T-cell (primary cell): ENCODE measurements at places on chromosomes 1 and 21.

GRCh38 chr1:17200756-17201155 is 4.2 kb upstream of the PADI1 start:
- DNase-seq: no peak
- H3K4me3 ChIP-seq: no peak overlapping the region
- H3K27me3 ChIP-seq: no peaks in the 10 kb centered on the region
- H3K4me1 ChIP-seq: peaks cover 17% of the 10 kb centered on the region
- no peaks in the 10 kb centered on the region for H3K36me3 ChIP-seq
- no peak overlapping the region for H3K27ac ChIP-seq

DNA sequence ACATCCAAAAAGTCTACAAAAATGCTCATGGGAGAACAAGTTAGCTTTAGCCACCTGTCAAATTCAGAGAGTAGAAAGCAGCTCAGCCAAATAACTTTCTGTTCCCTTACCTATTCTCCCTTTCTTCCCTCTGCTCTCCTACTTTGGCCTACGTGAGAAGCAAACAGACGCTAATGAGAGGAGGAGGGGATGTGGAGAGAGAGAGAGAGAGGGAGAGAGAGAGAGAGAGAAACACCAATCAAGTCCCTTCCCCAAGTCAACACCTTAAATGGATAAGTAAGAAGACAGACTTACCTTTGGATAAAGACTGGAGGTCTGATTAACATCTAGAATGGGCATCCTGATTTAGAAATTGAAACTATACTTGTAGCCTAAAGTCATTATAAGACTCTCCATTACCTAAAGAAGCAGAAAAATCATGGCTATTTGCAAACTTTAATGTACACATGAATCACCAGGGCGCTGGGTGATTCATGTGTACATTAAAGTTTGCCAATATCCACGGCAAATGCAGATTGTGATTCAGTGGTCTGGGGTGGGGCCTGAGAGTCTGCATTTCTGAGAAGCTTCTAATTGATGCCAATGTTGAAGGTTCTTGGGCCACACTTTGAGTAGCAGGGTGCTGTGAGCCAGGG is 13.1 kb upstream of the DUSP12 start:
- no peak overlapping the region for H3K27ac ChIP-seq
- no peaks in the 10 kb centered on the region for H3K36me3 ChIP-seq
- H3K4me1 ChIP-seq: peaks cover 26% of the 10 kb centered on the region
- H3K4me3 ChIP-seq: no peak overlapping the region
- H3K27me3 ChIP-seq: no peaks in the 10 kb centered on the region

DNA sequence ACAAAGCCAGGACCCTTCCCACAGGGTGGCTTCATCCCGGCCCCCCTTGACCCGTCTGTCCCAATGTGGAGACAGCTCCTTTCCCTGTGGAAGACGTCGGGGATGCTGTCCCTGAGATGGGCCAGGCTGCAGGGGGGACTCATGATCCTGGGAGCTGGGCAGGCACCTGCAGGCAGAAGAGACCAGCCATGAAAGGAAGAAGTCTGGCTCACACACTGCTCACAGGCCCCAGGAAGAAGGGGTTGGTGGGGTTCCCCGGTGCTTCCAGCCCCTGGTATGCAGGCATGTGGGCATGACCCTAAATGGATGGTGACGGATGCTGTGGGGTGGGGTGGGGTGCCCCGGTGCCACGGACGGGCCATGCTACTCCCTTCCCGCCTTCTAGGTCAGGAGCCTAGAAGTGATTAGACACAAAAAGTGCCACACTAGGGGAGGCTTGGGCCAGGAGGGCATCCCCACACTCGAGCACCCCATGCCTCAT is 8.3 kb downstream of the ACTRT2 start:
- H3K27me3 ChIP-seq: peaks cover 52% of the 10 kb centered on the region
- peaks cover 16% of the 10 kb centered on the region for H3K4me1 ChIP-seq
- H3K36me3 ChIP-seq: no peaks in the 10 kb centered on the region
- no peak for DNase-seq
- H3K27ac ChIP-seq: no peak overlapping the region
- no peak overlapping the region for H3K4me3 ChIP-seq

GRCh38 chr21:41508415-41509144 is 622 bp upstream of the TMPRSS2 start:
- H3K4me1 ChIP-seq: peaks cover 3% of the 10 kb centered on the region
- H3K4me3 ChIP-seq: no peak overlapping the region
- no peak overlapping the region for H3K27ac ChIP-seq
- H3K27me3 ChIP-seq: peaks cover 59% of the 10 kb centered on the region
- no peaks in the 10 kb centered on the region for H3K36me3 ChIP-seq

GRCh38 chr21:46307625-46308024 is 16.0 kb downstream of the C21orf58 start:
- DNase-seq: no peak
- no peak overlapping the region for H3K4me3 ChIP-seq
- H3K27ac ChIP-seq: no peak overlapping the region
- no peaks in the 10 kb centered on the region for H3K36me3 ChIP-seq
- no peaks in the 10 kb centered on the region for H3K4me1 ChIP-seq

- H3K36me3 ChIP-seq: no peaks in the 10 kb centered on the region
- H3K27me3 ChIP-seq: no peaks in the 10 kb centered on the region
- H3K4me1 ChIP-seq: no peaks in the 10 kb centered on the region
- H3K4me3 ChIP-seq: no peak overlapping the region
- DNase-seq: no peak
Observed at GRCh38 chr1:237858992-237859391, 31.7 kb downstream of the ZP4 start.

DNA sequence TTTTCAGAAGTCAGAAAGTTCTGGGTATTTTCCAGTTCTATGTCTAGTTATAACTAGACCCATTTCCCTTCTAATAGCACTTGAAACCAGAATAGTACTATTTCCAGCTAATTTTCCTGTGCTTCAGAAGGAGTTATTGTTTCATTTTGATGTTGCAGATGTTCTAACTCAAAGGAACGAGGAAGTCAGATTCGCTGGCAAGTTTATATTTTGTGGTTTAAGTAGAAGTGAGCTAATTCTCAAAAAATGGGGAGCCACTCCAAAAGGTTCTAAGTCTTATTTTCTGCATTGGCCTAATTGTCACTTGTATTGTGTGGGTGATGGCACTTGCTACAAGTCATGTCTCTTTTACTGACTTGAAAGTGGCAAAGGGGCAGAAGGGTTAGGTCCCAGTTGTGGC is 18.1 kb downstream of the CCDC185 start:
- no peaks in the 10 kb centered on the region for H3K4me1 ChIP-seq
- no peaks in the 10 kb centered on the region for H3K36me3 ChIP-seq
- no peaks in the 10 kb centered on the region for H3K27me3 ChIP-seq
- H3K4me3 ChIP-seq: no peak overlapping the region
- no peak for DNase-seq
- no peak overlapping the region for H3K27ac ChIP-seq

- H3K4me3 ChIP-seq: no peak overlapping the region
- no peak overlapping the region for H3K27ac ChIP-seq
- no peaks in the 10 kb centered on the region for H3K36me3 ChIP-seq
- no peaks in the 10 kb centered on the region for H3K4me1 ChIP-seq
Observed at GRCh38 chr1:47661040-47661439, 223.2 kb downstream of the FOXD2 start.

- no peaks in the 10 kb centered on the region for H3K36me3 ChIP-seq
- H3K27me3 ChIP-seq: no peaks in the 10 kb centered on the region
- no peak for DNase-seq
- peaks cover 32% of the 10 kb centered on the region for H3K4me1 ChIP-seq
Observed at GRCh38 chr1:116990612-116991151, 10.9 kb upstream of the CD101 start.

DNA sequence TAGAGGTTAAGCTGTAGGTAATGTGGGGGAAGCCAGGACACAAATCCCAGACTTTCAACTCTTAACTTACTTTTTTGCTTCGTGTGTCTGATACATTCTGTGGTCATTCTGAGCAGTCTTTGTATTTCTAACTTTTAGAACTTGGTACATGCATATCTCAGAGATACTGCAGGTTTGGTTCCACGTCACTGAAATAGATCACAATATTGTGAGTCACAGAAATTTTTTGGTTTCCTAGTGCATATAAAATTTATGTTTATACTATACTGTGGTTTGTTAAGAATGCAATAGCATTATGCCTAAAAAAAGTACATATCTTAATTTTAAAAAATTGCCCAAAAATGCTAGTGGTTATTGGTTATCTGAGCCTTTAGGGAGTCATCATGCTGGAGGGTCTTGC is 3.2 kb downstream of the URB2 start:
- H3K4me3 ChIP-seq: no peak overlapping the region
- H3K4me1 ChIP-seq: peaks cover 16% of the 10 kb centered on the region
- no peak overlapping the region for H3K27ac ChIP-seq
- no peaks in the 10 kb centered on the region for H3K36me3 ChIP-seq

- H3K27ac ChIP-seq: no peak overlapping the region
- H3K4me3 ChIP-seq: no peak overlapping the region
- no peaks in the 10 kb centered on the region for H3K36me3 ChIP-seq
- no peaks in the 10 kb centered on the region for H3K27me3 ChIP-seq
- no peaks in the 10 kb centered on the region for H3K4me1 ChIP-seq
- no peak for DNase-seq
Observed at GRCh38 chr21:15686506-15686905, 43.3 kb upstream of the USP25 start.

GRCh38 chr1:61491497-61491896 is 233.4 kb downstream of the TM2D1 start:
- DNase-seq: no peak
- no peaks in the 10 kb centered on the region for H3K36me3 ChIP-seq
- no peak overlapping the region for H3K4me3 ChIP-seq
- H3K27me3 ChIP-seq: no peaks in the 10 kb centered on the region
- H3K4me1 ChIP-seq: no peaks in the 10 kb centered on the region

DNA sequence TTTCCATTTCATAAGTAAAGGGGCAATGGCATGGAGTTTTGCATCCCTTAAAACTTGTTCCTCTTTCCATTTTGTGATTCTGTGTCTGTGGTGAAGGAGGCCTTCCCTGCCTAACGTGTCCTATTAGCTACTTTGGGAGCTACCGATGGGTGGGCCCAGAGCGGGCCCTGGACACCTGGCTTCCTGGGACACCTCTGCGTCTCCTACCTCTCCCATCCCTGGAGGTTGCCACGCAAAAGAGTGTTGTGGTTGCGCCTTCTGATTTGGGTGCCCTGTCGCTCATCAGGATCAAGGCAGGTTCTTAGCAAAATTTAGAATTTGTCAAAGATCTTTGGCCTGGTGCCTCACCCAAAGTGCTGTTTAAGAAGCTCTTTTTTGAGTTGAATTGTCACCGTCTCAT is 116.4 kb upstream of the CACNA1E start:
- H3K4me1 ChIP-seq: no peaks in the 10 kb centered on the region
- H3K4me3 ChIP-seq: no peak overlapping the region
- DNase-seq: no peak
- no peak overlapping the region for H3K27ac ChIP-seq
- H3K27me3 ChIP-seq: no peaks in the 10 kb centered on the region

GRCh38 chr21:29182691-29183092 is 52.2 kb downstream of the MAP3K7CL start:
- H3K4me3 ChIP-seq: no peak overlapping the region
- H3K27me3 ChIP-seq: no peaks in the 10 kb centered on the region
- no peak for DNase-seq
- no peaks in the 10 kb centered on the region for H3K36me3 ChIP-seq
- H3K4me1 ChIP-seq: no peaks in the 10 kb centered on the region

DNA sequence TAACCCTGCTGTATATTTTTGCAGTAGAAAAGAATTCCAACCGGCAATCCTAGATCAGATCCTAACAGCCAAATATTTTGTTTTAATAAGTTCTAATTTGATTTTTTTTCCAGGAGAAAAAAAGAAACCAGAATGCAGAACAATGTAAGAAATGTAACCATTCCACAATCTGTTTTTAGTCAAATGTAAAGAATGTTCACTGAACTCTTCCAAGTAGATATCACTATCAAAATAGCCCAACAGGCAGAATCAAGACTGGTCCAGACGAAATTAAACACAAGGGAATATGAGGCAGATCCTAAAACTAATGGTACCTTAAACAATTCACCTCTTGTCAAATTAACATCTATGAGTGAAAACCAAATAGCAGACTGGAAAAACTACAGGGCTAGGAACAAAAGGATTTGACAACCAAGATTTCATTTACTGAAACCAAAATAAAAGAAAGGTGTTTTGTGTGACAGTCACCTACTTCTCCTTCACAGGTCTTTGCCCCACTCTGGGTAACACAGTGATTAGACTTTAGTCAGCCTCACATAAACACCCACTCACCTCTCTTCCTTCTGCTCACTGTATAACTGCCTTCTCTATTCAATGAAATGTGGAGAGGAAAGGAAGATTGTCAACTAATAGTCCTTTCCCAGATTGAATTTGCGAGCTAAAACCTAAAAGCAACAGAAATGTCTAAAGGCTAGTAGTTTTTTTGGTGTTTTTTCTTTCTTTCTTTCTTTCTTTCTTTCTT is 137.9 kb downstream of the FAF1 start:
- no peak overlapping the region for H3K27ac ChIP-seq
- H3K36me3 ChIP-seq: no peaks in the 10 kb centered on the region
- H3K4me1 ChIP-seq: no peaks in the 10 kb centered on the region
- no peak for DNase-seq

GRCh38 chr1:2306151-2306978 is 78.2 kb downstream of the SKI start:
- peaks cover 51% of the 10 kb centered on the region for H3K36me3 ChIP-seq
- no peak for DNase-seq
- peaks cover 11% of the 10 kb centered on the region for H3K4me1 ChIP-seq

GRCh38 chr1:111768023-111768422 is 12.3 kb downstream of the DDX20 start:
- no peaks in the 10 kb centered on the region for H3K4me1 ChIP-seq
- H3K36me3 ChIP-seq: no peaks in the 10 kb centered on the region
- H3K27me3 ChIP-seq: no peaks in the 10 kb centered on the region
- no peak overlapping the region for H3K27ac ChIP-seq

DNA sequence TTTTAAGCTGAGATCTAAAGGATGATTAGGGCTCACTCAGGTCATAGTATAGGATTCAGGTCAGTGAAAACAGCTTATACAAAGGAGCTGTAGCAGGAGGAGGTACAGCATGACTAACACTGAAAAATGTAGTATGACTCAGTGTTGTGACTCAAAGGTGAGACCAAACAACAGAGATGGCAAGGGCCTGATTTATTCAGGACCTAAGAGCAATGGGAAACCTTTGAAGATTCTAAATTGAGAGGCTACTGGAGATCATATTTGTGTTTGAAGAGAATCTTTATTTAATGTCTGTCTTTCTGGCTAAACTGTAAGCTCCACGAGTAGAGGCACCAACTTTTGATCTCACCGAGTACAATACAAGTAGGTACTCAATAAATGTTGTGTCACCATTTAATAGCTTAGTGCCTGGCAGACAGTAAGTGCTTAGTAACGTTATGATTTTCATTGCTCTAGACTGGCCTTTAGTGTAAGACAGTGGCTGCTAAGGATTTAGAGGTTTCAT is 43.5 kb downstream of the PRKAA2 start:
- no peak for DNase-seq
- no peak overlapping the region for H3K4me3 ChIP-seq
- no peaks in the 10 kb centered on the region for H3K4me1 ChIP-seq
- H3K27ac ChIP-seq: no peak overlapping the region
- no peaks in the 10 kb centered on the region for H3K27me3 ChIP-seq
- H3K36me3 ChIP-seq: no peaks in the 10 kb centered on the region
